Suprapubic skin (tissue), 4 donors: ENCODE measurements at places on chromosomes 4 and X. TPM values are rescaled to one million over a fixed set of nuclear protein-coding genes. Genes with fewer than 3 reads are reported as not detected.

DNA sequence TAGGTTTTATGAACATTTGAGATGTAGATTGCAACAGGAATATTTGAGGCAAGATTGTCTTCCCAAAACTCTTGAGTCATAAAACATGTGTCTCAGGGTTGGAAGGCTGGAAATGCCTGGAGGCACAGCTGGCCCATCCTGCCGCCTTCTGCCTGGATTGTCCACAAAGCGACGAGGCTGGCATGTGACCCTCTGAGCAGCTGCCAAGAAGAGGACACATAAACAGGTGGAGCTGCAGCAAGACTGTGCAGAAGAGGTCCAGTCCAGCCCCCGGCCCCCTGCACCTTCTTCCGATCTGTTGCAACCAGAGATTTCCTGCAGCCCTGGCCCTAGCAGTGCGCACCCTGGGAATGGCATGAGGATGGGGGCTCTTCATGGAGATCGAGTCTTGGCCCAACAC, 101.9 kb upstream of the BCOR start:
- no peaks in the 10 kb centered on the region for H3K4me1 ChIP-seq
- H3K27me3 ChIP-seq = no peaks in the 10 kb centered on the region
- DNase-seq = no peak
- H3K27ac ChIP-seq = no peak overlapping the region
- H3K4me3 ChIP-seq = no peak overlapping the region

- H3K36me3 ChIP-seq = no peaks in the 10 kb centered on the region
- H3K27ac ChIP-seq = no peak overlapping the region
- H3K4me3 ChIP-seq = no peak overlapping the region
- no peak for DNase-seq
Observed at GRCh38 chr4:145525291-145525740, 43.7 kb downstream of the SMAD1 start.

Gene MMGT1
- total RNA-seq = 17.4 TPM

Gene IL13RA2
- not detected for total RNA-seq

Gene GAGE12E
- total RNA-seq = not detected

- no peaks in the 10 kb centered on the region for H3K4me1 ChIP-seq
- H3K36me3 ChIP-seq = no peaks in the 10 kb centered on the region
- H3K4me3 ChIP-seq = no peak overlapping the region
- no peaks in the 10 kb centered on the region for H3K27me3 ChIP-seq
- H3K27ac ChIP-seq = no peak overlapping the region
- DNase-seq = no peak
Observed at GRCh38 chrX:6203462-6204215, 25.0 kb downstream of the NLGN4X start.

- no peaks in the 10 kb centered on the region for H3K27me3 ChIP-seq
- no peak overlapping the region for H3K4me3 ChIP-seq
- no peaks in the 10 kb centered on the region for H3K4me1 ChIP-seq
- H3K27ac ChIP-seq = no peak overlapping the region
- H3K36me3 ChIP-seq = no peaks in the 10 kb centered on the region
- DNase-seq = no peak
Observed at GRCh38 chr4:14059006-14059405, 431.5 kb upstream of the BOD1L1 start.

Gene ADH1A
- total RNA-seq = not detected

Gene ERAS
- total RNA-seq = not detected

- no peaks in the 10 kb centered on the region for H3K36me3 ChIP-seq
- no peaks in the 10 kb centered on the region for H3K4me1 ChIP-seq
- H3K27ac ChIP-seq = no peak overlapping the region
- H3K4me3 ChIP-seq = no peak overlapping the region
- no peaks in the 10 kb centered on the region for H3K27me3 ChIP-seq
Observed at GRCh38 chrX:150146271-150146896, 208.1 kb upstream of the EOLA2 start.

DNA sequence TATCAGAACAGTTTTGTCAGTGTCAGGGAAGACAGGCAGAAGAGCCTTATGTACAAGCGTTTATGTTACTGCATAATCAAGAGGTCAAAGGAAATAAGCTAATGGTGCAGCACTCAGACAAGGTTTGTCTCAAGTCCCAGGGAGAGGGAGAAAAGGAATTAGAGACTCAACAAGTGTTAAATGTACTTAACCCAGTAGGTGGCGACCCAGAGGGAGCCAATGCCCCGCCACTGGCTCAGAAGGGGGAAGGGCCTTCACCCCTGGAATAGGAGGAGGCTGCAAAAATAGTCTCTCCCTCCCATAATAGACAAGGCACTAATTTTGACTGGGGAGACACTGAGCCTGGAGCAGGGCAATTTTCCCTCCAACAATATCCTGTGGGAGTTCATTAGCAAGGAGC, 14.1 kb upstream of the PAPSS1 start:
- H3K27me3 ChIP-seq = no peaks in the 10 kb centered on the region
- no peak for DNase-seq
- no peak overlapping the region for H3K27ac ChIP-seq
- no peaks in the 10 kb centered on the region for H3K4me1 ChIP-seq

GRCh38 chr4:85676050-85676425, 201.1 kb downstream of the ARHGAP24 start:
- no peak overlapping the region for H3K4me3 ChIP-seq
- no peaks in the 10 kb centered on the region for H3K36me3 ChIP-seq
- H3K27me3 ChIP-seq = no peaks in the 10 kb centered on the region

GRCh38 chrX:100652266-100652665, 8.3 kb downstream of the SRPX2 start:
- no peak for DNase-seq
- H3K4me3 ChIP-seq = no peak overlapping the region
- no peaks in the 10 kb centered on the region for H3K27me3 ChIP-seq
- peaks cover 16% of the 10 kb centered on the region for H3K4me1 ChIP-seq
- H3K27ac ChIP-seq = no peak overlapping the region

Gene TLR10
- 0.16 TPM for total RNA-seq

Gene ALB
- total RNA-seq = not detected

GRCh38 chr4:32340591-32340990, 1620.4 kb downstream of the PCDH7 start:
- no peaks in the 10 kb centered on the region for H3K36me3 ChIP-seq
- DNase-seq = no peak
- no peaks in the 10 kb centered on the region for H3K4me1 ChIP-seq
- H3K27ac ChIP-seq = no peak overlapping the region

GRCh38 chr4:42654631-42655268, 2.2 kb downstream of the ATP8A1 start:
- H3K4me3 ChIP-seq = no peak overlapping the region
- no peaks in the 10 kb centered on the region for H3K27me3 ChIP-seq
- no peak for DNase-seq
- no peak overlapping the region for H3K27ac ChIP-seq
- peaks cover 43% of the 10 kb centered on the region for H3K4me1 ChIP-seq

DNA sequence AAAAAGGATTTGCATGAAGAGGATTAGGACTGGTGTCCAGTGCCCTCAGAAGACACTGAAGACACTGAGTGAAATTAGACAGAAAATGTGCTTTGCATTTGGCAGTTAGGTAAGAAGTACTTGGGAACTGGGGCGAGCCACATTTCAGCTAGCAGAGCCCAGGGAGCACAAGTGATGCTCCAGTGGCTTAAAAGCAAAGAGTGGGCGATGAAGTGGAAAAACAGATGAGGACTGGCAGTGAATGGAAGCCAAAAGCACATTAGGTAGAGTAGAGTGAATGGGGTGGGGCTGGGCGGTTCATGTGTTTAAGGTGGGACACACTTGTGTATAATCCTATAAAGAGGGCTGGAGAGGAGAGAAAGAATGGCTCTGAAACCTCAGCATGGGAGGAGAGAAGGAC, 18.4 kb downstream of the DCLK2 start:
- no peaks in the 10 kb centered on the region for H3K4me1 ChIP-seq
- no peaks in the 10 kb centered on the region for H3K36me3 ChIP-seq
- no peak for DNase-seq
- H3K4me3 ChIP-seq = no peak overlapping the region

DNA sequence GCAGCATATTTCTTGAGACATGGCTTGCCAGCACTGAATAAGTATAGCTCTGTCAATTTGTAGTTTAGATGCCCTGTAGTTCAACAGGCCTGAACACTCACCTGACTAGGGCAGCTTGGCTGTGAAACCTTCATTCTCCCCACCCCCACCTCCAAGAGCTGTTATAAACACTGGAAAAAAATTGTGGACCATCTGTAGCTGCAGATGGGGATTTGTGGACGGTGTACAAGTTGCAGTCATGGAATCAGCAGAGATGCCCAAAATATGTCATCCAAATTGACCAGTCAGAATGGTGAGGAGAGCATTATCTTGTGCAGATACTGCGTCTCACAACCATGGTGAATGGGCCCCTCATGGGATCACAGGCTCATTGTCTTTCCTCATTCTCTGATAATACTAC, 76.2 kb upstream of the PAQR3 start:
- no peaks in the 10 kb centered on the region for H3K27me3 ChIP-seq
- H3K4me3 ChIP-seq = no peak overlapping the region
- DNase-seq = no peak
- no peaks in the 10 kb centered on the region for H3K36me3 ChIP-seq
- H3K4me1 ChIP-seq = no peaks in the 10 kb centered on the region

DNA sequence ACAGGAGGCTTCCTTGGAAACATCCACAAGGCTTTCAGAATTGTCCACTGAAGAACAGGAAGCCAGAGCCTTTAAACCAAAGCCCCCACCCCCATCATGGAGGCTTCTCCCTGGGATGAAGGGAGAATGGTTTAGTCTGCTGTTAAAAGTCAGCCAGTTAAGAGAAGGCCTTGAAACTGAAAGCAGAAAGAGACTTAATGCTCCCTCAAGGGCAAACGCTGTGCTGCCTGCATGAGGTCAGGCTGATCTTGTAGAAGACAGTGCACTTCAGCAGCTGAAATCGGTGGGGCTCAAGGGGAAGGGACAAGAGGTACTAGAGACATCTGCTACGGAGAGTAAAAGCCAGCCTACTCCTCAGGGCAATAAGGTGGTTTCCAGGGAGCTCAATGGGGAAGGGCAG, 69.0 kb downstream of the HPRT1 start:
- no peak overlapping the region for H3K4me3 ChIP-seq
- no peak overlapping the region for H3K27ac ChIP-seq
- H3K4me1 ChIP-seq = no peaks in the 10 kb centered on the region
- H3K36me3 ChIP-seq = no peaks in the 10 kb centered on the region
- no peaks in the 10 kb centered on the region for H3K27me3 ChIP-seq
- no peak for DNase-seq

GRCh38 chr4:144355811-144356757, 215.6 kb upstream of the GYPA start:
- no peaks in the 10 kb centered on the region for H3K36me3 ChIP-seq
- peaks cover 9% of the 10 kb centered on the region for H3K4me1 ChIP-seq
- no peak overlapping the region for H3K27ac ChIP-seq
- H3K27me3 ChIP-seq = peaks cover 4% of the 10 kb centered on the region

Gene UGT2B17
- not detected for total RNA-seq

- H3K4me1 ChIP-seq = no peaks in the 10 kb centered on the region
- H3K4me3 ChIP-seq = no peak overlapping the region
- no peak overlapping the region for H3K27ac ChIP-seq
- H3K36me3 ChIP-seq = no peaks in the 10 kb centered on the region
- no peak for DNase-seq
Observed at GRCh38 chrX:22395372-22395771, 122.7 kb downstream of the CBLL2 start.

GRCh38 chrX:18252644-18253359, 32.1 kb upstream of the BEND2 start:
- H3K36me3 ChIP-seq = no peaks in the 10 kb centered on the region
- H3K27me3 ChIP-seq = no peaks in the 10 kb centered on the region
- H3K4me3 ChIP-seq = no peak overlapping the region
- H3K27ac ChIP-seq = no peak overlapping the region
- no peaks in the 10 kb centered on the region for H3K4me1 ChIP-seq
- DNase-seq = no peak
